Activated CD8-positive, alpha-beta memory T cell treated with anti-CD3 and anti-CD28 coated beads for 4 hours (primary cell): ENCODE measurements at places on chromosomes 7 and 10.

GRCh38 chr7:156460858-156461627, 179.5 kb upstream of the RNF32 start:
- no peak for DNase-seq

DNA sequence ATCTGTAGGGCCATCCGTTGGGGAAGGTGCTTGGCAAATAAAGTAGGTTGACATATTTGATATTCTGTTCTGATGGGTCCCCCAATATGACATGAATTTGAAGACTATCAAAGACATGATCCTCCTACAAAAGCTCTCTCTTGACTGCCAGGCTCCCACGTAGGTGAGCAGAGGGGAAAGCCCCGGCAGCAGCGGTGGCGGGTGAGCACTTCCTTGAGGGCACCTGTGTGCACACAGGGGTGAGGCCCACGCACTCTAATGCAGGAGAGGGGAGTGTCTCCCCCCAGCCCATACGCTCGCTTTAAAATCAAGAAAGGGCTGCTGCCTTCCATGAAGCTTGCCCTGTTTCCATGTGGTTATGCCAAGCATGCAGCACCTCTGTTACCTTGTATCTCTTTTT, 100.4 kb downstream of the TAX1BP1 start:
- DNase-seq: peak; percentile 28

- DNase-seq: no peak
Observed at GRCh38 chr7:87474533-87475358, 734 bp downstream of the ABCB4 start.

GRCh38 chr7:149226840-149227494, 12.5 kb upstream of the ZNF212 start:
- DNase-seq: no peak

- no peak for DNase-seq
Observed at GRCh38 chr10:48480397-48481374, 124.2 kb downstream of the ARHGAP22 start.

DNA sequence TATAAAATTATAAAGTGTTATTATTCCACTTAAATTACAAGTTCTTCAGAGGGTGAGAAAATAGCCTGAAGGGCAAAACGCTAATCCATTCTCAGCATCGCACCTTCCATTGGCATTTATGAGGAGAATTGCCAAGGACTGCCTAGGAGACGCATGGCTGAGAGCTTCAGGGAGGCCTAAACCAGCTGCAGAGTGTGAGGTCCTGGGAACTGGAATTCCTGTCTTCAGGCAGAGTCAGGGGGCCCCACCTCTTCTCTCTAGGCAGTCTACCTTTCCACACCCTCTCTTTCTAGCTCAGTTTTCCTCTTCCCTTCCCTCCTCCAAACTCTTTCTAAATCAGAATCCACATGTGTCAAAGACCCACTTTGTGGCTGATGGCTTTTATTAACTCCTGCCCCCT, 35.3 kb downstream of the LRRC72 start:
- no peak for DNase-seq

- DNase-seq: no peak
Observed at GRCh38 chr7:106071356-106071998, 40.6 kb downstream of the SYPL1 start.

DNA sequence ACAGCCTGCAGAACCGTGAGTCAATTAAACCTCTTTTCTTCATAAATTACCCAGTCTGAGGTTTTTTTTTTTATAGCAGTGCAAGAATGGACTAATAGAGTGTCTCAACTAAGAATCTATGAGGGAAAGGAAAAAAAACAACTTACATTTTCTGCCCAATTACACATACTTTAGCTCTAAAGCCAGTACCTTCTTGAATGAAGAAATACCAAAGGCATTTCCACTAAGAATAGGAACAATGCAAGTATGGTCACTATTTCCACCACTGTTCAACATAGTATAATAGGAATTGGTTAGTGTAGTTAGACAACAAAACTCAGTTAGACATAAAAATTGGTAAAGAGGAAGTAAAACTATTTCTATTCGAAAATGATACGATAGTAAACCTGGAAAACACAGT, 37.6 kb downstream of the MICU1 start:
- DNase-seq: no peak

DNA sequence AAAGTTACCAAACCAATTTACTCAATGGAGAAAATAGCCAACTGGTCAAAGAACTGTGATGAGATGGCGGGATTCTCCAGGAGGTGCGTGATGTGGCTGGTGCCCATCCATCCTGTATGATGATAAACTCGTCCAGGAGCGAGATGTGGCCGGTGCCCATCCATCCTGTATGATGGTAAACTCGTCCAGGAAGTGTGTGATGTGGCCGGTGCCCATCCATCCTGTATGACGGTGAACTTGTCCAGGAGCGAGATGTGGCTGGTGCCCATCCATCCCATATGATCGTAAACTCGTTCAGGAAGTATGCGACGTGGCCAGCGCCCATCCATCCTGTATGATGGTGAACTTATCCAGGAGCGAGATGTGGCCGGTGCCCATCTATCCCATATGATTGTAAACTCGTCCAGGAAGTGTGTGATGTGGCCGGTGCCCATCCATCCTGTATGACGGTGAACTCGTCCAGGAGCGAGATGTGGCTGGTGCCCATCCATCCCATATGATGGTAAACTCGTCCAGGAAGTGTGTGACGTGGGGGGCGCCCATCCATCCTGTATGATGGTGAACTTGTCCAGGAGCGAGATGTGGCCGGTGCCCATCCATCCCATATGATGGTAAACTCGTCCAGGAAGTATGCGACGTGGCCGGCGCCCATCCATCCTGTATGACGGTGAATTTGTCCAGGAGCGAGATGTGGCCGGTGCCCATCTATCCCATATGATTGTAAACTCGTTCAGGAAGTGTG, 496.2 kb downstream of the DNAJB6 start:
- no peak for DNase-seq

- DNase-seq: no peak
Observed at GRCh38 chr10:33746186-33746585, 411.7 kb upstream of the NRP1 start.

DNA sequence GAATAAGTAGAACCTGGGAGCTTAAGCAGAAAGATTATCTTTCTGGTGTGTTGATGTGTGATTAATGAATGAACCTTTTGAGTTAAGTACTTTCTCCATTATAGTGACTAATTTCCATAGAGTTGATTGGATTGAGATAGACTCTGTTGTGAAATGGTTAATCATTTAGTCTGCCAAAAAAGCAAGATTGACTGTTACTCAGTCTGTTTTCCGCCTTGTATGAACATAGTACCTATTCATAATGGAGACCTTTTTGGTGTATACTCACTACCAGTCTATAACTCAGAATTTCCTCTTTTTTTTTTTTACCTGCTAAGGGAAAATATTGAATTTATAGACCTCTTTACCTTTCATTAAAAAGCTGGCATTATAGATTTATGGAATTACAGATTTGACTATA, 14.4 kb upstream of the NPVF start:
- DNase-seq: no peak

DNA sequence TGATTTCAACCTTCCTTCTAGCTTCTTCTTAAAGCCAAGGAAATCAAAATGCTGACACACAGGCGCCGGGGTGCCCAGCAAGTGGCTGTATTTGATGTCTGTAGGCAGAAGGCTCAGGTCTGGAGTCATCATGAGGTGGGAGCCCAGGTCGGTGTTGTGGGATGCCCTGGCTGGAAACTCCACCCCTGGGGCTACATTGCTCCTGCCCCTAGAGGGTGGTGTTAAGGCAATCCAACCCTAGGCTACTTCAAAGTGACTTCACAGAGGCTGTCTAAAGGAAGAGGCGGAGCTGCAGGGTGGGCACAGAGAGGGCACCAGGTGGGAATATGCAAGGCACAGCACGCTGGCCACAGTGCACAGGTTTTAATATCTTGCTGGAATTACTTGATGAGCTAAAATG, 200.9 kb downstream of the ADAM12 start:
- no peak for DNase-seq
